ENCODE measurements at places on chromosomes 2 and 18.
A peak's percentile ranks its signal among the peaks of the same experiment; 100 is the strongest.

DNA sequence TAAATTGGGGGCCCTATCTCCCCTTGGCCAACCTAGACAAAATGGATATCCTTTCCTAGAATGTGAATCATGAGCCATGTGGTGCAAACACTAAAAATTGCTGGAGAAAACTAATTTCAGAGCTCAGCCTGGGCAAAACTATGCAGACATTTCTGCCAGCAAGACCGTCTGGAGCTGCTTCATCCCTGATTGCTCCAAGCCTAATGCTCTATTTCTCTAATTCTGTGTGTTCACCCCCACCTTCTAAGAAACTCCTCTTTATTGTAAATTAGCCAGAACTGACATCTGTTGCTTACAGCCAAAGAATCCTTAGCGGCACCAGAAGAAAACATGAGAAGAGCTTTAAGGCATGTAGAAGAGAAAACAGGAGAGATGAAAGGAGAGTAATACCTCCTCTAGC lies 337.7 kb upstream of the CHAC2 start:
- no peak for DNase-seq

- no peak for DNase-seq
Measured at GRCh38 chr2:30185178-30185577, 38.4 kb downstream of the YPEL5 start.

DNA sequence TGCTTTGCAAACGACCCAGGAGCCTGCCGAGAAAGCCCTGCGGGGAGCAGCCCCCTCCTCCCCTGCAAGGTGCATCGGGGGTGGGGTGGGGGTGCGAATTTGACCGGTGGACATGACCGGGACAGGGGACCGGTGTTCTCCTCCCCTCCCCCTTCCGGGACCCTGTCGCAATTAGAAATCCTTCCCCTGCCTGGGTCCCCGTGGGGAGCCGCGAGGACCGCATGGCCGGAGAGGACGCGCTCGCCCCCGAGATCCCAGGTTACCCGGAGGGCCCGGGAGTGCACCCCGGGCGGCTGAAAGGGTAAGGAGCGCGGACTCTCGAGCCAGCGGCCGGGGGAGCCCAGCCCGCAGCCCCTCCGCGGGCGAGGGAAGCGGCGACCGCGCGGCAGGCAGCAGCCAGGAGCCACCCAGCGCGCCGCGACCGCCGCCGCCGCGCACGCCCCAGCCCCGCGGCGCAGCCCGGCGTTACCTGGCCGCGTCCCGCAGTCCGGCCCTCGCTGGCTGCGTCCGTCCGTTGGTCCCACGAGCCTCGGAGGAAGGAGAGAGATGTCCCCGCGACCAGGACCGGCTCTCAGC lies 482 bp downstream of the DLGAP1 start:
- peak; percentile 17 for DNase-seq

DNA sequence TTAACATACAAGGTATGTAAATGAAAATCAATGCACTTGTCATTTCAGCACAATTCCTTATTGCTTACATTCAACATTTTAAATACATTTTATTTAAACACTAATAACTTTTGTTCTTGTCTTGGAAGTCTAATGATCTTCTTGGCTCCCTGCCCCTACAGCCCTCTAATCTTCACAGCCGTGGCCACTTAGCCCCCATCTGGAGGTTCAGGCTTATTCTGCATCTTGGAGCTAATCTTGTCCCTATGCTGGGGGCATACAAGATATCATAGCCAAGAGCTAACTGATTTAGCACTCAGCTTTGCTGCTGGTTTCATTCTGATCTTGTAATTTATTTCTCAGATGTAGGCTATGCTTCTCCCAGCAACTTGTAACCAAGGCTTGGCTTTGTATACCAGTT lies 140.8 kb downstream of the TMEFF2 start:
- DNase-seq = peak; percentile 8

- DNase-seq = no peak
Measured at GRCh38 chr18:66749481-66750035, 145.7 kb upstream of the CDH19 start.

DNA sequence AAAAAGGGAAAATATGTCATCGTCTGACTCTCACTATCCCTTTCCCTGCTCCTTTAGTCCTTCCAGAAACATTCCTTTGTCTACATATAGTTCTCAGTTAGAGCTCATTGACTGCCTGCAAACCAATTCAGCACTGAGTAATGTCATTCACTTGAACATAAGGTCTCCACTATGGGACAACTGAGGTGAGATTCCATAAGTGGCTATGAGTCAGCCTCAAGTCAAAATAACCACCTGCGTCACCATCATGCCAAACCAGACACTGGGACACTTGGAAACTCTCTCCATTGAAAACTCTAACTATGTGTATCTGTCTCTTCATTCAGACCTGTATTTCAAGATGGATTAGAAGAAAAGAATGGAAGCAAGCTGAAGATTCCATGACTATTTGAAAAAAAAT lies 878.0 kb upstream of the PIK3C3 start:
- no peak for DNase-seq

DNA sequence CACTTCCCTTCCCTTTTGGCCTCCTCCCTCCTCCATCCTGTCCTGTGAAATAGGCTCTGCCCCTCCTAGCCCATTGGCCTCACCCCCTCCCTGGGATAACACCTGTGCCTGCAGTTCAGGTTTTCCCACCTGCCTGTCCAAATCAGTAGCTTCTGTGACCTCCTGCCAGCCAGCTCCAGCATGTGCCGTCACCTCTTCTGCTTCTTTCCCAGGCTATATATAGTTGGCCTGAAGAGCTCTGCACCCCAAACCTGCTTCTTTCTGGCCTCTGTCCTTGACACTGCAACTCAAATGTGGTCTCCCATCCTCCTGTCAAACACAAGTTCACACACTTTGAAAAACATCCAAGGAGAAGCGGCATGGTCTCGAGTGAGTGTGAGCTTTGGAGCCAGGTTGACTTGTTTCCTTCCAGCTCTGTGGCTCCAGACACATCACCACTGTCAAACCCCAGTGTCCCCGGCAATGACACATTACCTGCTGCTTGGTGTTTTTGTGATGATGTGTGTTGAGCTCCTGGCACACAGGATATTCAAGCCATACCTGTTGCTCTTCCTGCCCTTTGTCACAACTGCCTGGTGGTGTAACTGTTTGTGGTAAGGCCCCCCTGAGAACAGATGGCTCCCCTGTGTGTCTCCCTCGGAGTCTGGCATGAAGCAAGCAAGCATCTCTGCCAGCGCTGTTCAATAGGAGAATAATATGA lies 143.6 kb upstream of the DAPL1 start:
- DNase-seq = no peak

- no peak for DNase-seq
Measured at GRCh38 chr2:134683561-134684112, 35.2 kb downstream of the TMEM163 start.

DNA sequence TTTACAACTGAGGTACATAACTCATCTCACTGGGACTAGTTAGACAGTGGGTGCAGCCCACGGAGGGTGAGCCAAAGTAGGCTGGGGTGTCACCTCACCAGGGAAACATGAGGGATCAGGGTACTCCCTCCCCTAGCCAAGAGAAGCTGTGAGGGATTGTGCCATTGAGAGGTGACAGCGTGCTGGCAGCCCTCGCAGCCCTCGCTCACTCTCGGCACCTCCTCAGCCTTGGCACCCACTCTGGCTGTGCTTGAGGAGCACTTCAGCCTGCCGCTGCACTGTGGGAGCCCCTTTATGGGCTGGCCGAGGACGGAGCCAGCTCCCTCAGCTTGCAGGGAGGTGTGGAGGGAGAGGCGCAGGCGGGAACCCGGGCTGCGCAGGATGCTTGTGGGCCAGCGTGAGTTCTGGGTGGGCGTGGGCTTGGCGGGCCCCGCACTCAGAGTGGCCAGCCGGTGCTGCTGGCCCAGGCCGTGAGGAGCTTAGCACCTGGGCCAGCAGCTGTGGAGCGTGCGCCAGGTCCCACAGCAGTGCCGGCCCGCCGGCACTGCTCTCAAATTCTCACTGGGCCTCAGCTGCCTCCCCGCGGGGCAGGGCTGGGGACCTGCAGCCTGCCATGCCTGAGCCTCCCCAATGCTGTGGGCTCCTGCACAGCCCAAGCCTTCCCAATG lies 44.5 kb upstream of the FAM110C start:
- no peak for DNase-seq

DNA sequence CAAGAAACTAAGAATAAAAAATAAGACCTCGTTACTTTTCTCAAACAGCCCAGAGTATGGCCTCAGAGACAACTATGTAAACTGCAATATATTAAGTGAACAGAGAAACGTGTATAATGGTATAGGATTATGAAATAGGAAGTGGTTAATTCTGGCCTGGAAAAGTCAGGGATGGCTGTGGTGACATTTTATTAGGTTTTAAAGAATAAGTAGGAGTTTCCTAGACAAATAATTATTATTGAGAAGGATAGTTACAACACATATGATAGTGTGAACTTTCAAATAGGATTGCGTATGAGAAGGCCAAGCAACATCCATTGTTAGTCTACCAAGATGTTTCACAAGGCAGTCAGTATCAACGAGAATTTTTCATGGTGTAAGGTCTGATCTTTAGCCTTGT lies 244.1 kb downstream of the LPIN1 start:
- DNase-seq = no peak

DNA sequence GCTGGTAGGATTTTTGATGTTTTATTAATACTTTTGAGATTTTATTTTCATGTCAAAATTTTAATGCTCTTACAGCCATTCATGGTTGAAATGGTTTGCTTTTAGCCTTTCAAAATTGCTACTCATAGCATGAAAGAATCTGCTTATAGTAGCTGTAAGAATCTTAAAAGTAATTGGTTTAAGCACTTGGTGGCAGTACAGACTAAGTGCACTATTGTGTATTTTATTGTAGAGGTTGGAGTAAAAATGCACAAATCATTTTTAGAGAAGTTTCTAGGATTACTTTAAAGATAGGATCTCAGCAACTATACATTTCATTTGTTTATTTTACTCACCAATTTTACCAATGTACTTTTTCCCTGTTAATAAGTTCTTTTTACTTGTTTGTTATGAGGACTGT lies 205.8 kb downstream of the SPAG16 start:
- no peak for DNase-seq

DNA sequence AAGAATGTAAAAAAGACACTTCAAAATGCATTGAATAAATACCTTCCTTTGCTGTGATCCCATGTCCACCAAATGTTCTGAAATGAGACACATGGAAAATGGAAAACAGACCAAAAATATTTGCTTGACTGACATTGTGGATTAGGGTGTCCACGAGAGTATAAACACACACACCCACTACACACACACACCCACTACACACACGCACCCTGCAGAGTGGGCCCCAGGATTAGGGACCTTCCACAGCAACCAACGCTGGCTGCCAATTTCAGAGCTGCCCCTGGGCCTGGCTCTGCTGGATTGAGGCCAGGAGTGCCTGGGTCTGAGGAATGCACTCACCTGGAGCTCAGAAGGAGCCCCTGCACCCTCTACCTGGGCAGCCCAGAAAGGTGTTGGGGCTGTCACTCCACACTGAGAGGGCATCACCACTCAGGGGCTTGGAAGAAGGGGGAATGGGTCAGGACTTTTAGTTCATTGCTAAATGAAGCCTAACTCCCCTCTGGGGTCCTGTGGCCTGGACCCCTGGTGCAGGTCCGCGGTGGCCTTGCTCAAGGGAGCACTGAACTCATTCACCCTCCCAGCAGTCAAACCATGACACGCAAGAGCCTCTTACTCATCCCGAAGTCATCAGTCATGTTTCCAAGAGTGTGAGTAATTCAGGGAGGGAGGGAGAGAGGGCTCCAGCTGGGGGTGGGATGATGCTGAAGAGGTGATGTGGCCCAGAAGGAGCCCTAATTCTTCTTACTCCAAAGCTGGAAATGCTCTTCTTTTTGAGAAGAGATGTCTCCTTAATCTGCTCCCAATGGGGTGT lies 50.2 kb upstream of the PLB1 start:
- DNase-seq = no peak

DNA sequence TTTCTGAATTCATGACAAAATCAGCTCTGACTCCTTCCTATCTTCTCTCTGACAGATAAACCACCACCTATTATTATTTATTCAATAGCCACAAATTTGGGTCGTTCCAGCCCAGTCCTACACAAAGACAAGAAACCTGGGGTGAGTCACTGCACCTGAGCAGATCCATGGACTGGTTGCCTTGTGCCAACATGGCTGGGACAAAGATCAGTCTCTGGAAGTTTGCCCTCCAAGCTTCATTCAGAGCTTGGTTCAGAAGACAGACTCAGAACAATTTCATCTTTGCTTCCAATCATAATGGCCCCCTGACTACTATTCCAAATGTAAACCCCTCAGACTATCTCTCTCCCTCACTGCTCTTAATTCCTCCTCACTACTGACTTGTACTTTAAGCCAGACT lies 9.6 kb upstream of the EXOC6B start:
- DNase-seq = no peak
